ENCODE measurements at places on chromosomes 5 and 9.
A peak's percentile ranks its signal among the peaks of the same experiment; 100 is the strongest.

DNA sequence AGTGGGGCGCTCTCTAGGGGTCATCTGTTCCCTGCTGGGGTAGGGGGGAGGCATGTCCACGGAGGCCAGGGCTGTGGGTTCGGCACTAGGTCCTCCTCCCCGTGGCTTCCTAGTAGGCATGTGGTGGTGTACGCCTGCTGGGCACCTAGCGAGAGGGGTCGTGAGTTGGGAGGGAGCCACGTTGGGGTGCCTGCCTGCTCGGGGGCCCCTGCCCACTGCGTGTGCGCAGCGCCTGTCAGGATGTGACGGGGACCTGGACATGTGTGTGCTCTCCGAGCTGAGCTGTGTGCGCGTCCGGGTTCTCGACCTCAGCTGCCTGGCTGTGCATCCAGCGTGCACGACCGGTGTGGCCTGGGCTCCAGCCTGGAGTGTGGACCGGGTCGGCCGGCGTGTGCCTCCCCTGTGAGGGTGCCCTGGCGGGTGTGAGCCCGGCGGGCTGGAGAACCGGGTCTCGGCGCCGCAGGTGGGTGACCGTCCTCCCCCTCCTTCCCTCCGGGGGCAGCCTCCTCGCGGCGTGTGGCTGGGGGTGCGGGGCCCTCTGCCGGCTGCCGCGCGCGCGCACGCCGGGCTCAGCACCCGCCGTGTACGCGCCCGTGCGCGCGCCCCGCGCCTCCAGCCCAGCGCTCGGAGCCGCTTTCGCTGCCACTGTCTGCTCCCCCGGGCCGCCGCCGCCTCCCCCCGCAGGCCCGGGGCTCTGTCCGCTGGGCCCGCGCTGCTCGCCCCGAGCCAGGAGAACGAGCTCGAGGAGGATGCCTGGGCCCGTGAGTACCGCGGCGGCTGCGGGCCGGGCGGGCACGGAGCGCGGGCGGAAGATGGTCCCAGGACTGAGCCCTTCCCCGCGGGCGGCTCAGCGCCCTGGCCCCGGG, at the start of gene PRR7:
PRR7 (plus strand) TSS at position 615 of the 866 bp plus-strand sequence. CDS start 8,254 bp downstream, outside the sequence.
- peak; percentile 76 for DNase-seq

GRCh38 chr9:2904242-2904930, 60.5 kb upstream of the PUM3 start:
- no peak for DNase-seq

- DNase-seq, result no peak
These were observed 104.7 kb downstream of the SPOCK1 start for GRCh38 chr5:137394380-137394779.

DNA sequence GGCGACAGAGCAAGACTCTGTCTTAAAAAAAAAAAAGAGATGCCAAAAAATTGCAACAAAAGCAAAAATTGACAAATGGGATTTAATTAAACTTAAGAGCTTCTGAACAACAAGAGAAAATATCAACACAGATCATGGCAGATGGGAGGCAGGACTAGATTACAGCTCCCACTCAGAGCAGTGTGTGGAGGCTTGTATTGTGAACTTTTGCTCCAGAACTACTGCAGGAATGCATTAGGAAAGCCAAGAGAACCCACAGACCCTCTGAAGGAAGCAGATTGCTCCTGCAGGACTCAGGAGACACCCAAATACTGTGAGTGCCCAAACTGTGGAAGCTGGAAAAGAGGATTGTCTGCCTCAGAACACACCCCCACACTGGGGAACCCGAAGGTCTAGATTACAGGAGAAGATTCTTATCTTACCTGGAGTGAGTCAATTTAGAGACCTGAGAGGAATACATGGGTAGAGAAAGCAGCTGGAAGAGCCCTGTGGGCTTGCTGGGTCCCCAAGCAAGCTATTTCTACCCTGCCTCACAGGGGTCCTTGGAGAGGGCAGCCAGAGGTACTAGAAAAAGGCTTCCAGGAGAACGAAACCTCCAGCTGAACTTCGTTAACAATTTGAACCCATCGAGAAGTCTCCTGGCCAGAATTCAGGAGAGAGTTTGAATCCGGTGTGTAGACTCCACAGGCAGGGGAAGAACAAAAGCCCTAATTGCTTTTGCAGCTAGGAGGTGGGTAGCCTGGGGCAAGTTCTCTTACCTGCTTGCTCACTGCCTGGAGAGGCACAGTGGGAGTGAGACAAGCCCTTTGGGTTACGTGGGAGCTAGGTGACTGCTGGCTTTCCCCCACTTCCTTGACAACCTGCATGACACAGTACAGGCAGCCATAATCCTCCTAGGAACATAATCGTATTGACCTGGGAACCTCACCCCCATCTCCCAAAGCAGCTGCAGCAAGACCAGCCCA, 593.4 kb upstream of the RGMB start:
- no peak for DNase-seq

- no peak for DNase-seq
These were observed 633.8 kb downstream of the SLCO4C1 start for GRCh38 chr5:101662263-101662662.

DNA sequence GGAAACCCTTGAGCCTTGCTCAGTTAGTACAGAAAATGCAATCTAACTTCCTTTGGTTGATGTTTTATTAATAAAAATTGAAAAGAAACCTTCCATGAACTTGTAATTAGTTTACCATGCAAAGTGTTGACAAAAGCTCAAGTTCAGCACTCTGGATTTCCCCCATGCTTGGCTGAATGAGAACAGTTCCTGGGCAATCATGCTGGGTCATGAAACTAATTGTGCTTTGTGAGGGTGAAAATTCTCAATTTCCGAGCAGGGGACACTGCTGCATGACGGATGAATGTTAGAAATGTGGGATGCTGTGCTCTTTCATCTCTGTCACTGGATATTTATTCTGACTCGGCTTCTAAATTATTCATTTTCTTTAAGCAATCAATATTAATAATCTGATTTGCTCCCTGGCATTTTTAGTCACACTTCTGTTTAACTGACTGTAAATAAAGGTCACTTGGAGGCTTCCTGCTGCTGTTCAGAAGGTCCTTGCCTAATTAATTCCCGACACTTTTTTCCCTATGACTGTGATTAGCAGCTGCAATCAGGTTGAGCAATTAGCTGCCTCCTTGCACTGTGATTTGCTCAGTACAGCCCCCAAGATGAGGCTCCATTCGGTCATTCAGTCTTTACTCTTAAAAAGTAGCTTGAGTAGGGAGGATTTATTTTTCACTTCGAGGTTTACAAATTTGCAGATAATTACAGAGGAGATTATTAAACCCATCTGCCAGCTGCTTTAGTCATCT, 678.1 kb upstream of the ZNF608 start:
- DNase-seq, result no peak

DNA sequence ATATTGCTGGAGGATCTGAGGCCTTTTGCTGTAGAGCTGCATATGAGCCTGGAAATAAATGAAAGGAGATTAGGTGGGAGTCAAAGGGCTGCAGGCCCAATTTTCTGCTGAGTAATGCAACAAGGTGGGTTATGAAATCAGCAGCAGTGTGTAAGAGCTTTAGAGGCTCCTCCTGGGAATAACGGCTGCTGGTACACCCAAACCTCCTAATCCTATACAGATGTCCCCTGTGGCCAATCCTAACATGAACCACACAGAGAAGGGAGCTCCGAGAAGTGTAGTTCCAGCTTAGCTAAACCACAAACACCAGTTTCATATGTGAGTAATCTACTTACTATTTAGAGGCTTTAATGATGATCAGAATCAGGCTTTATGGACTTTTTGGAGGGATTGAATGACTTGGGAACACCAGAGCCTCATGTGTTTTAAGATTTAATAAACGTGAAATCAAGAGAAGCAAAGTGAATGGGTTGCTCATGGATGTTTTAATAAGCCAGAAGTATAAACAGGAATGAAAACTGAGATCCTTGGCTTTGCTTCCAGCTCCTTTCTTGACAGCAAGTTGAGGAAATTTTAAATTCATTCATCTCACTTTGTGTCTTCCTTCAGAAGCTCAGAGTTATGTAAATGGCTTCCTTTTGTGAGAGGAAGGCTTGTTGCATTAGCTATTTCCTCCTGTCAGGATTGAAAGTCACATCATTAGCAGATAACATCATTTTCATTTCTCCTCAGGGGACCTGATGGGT, 437.5 kb downstream of the TMEM232 start:
- peak; percentile 99 for DNase-seq

DNA sequence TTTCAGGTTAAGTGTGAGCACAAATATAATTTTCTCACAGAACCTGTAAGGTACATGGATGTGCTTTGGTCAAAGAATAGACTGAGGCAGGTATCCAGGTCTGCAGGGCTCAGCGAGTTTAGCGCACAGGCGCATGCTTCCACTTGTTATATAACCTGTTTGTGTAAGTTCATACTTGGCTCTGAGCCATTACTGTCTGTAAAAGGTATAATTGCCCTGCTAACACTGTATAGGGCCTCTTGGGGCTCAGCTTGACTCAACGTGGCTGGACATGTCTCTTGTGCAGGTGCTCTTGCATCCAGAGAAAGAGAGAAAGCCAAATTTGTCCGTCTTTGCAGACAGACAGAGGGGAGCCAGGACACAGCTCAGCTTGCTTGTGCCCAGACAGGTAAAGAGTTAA, 759.6 kb downstream of the MTRR start:
- no peak for DNase-seq

- peak; percentile 64 for DNase-seq
These were observed 209.3 kb downstream of the ROR2 start for GRCh38 chr9:91740701-91741100.

GRCh38 chr9:624935-625500, 216.5 kb upstream of the DMRT1 start:
- DNase-seq, result no peak

DNA sequence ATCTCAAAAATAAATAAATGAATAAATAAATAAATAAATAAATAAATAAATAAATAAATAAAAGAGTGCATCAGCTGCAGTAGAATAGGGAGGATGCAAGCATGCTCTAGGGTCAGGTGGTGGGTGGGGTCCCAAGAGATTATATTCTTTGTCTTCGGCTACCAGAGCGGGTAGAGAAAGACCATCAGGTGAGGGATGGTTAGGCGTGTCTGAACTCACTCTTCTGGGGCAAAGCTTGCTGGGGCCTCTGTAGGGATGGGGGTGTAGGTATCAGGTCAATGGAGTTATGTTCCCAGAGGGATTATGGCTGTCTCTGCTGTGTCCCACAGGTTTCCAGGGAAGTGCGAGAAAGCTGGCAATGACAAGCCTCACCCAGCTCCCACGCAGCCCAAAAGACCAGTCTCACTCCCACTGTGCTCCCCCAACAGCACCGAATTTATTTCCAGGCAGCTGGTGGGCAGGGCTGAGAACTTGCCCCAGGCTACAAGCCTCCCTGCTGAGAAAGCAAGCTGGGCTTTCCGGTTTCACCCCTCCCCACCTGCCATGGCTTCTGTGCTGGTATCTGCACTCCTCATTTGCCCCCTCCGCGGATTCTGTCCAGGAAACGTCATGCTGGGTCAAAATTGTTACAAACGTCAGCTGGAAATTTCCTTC, 180.8 kb downstream of the LURAP1L start:
- DNase-seq, result no peak

DNA sequence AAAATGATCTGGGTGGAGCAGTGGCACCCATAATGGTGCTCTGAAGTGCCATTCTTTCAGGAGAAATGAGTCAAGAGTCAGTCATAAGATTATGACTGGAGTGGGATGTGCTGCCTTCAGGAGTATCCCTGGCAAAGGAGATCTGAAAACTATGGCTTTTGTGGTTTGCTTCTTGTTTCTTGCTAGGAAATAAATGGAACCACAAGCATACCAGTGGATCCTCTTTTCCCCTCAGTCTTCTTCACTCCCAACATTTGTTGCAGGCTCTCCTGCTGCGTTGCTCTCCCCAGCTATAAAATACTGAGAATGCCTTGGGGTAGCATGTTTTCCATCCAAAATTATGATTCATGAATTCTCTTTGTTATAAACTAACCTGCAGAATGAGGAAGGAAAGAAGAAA, 199.1 kb downstream of the NNT start:
- DNase-seq, result peak; percentile 68

DNA sequence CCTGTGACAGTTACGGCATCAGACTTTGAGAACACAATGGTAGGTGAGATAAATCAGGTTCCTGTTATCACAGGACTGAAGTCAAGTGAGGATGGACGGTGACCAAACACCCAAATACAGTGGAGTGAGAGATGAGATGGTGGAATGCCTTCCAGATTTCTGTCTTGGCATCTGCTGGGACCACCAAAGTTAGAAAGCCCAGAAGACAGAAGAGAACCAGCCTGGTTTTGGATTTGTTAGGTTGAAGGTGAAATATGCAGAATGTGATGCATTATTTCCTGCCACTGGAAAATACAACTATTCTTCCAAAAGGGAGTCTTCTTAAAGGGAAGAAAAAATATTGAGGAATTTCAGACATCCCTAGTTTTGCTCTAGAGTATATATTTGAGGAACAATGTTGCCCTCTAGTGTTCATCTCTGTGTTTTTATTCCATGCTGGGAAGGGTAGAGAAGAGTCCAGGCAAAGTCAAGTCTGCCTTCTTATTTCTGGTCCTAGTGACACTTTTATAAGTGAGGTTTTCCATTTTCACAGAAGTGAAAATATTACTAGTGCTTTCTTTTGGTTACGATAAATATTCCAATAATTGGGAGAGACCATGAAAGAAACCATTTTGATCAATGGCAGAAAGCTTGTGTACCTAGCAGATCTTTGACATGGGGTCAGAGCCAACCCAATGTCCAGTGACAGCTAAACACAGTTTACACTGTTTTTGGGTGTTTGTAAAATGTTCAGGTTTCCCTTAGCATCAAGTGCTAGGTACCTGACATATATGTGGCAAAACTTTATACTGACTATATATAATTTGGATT, 142.3 kb upstream of the ANKH start:
- DNase-seq, result peak; percentile 74

GRCh38 chr9:73183917-73184861, 32.5 kb downstream of the ANXA1 start:
- DNase-seq, result peak; percentile 48

DNA sequence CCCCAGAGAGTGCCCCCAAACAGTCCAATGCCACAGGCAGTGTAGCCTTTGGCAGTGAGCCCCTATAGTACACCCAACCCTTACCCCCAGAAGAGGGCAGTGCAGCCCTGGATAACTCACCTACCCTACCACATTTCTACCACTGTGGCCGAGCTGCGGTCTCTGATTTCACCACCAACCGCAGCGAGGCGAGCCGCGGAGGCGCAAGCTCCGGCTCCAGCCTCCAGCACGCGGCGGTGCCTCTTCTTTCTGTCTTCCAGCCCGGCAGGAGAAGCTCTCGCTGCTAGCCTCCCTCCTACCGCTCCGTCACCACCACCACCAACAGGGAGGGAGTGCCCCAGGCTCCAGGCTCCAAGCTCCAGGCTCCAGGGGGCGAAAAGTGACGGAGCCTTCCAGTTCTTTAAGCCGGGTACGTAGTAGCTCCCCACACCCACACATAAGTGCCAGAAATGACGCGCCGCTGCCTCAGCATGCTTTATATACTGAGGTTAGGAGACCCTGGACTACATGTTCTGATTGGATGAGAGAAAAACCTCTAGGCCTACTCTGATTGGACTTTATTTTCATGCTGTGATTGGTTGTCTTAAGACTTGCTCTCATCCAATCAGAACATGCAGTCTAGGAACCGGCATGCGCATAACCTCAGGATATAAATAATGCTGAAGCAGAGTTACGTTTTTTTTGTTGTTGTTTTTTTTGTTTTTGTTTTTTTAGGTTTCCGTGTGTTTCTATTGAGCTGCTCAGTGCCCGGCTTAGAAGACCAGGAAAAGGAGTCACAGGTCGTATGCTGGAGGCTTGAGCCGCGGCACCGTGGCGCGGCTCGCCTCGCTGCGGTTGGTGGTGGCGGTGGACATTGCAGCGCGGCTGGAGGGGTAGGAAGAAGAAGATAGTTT, at the start of gene PCAT7:
PCAT7 (plus strand) TSS at position 645 of the 893 bp plus-strand sequence.
- peak; percentile 67 for DNase-seq
